ENCODE measurements at places on chromosomes 3 and 15.

GRCh38 chr3:22704571-22705354 is 498.4 kb upstream of the UBE2E2 start:
- DNase-seq, result no peak

DNA sequence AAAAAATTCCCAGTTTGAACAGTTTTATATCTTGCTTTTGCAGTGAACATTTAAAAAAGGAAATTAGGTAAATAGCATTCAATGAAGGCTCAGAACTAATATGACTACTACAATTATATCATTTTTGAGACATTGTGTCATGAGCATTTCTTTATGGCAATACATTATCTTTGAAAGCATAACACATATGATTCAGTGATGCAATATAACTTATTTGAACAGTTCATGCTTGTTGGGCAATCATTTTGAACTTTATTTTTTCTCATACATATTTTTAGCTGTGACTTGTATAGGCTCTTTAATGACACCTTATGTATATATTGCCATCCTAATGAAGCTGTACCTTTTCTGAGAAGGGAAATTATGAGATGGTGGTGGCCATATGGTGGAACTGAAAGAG is 828.6 kb upstream of the NR2F2 start:
- DNase-seq, result no peak

DNA sequence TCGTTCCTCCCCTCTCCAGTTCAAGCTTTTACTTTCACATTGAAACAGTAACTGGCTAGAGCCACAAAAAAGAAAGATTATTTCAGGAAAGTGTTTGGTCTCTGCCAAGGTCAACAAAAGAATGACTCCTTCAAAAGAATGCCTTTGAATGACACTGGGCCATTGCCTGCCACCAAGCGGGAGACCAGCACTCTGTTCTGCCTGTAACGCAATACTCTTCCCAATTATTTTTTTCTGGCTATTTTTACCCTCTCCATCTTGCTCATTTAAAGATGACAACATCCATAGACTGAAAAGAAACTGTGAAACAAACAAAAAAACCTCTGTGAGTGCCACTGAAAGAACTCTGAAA is 37.3 kb downstream of the EHHADH start:
- no peak for DNase-seq

DNA sequence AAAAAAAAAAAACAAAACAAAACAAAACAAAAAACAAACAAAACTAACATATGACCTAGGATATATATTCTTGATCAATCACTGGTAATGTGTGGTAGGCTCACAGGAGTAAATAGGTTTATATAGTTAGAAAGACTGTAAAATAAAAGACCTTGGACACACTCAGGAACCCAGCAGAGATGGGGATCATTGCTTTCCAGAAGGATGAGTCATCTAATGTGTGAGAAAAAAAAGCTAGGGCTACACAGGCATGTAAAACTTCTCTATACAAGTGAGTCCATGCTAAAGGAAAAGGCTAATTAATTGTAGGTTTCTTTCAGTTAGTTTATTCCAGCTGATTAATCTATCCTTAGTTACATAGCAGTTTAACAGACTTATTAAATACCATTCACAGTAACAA is 710.3 kb upstream of the ARPP21 start:
- no peak for DNase-seq

- DNase-seq, result no peak
These were observed 185.5 kb downstream of the MBNL1 start for GRCh38 chr3:152454076-152454875.

GRCh38 chr3:43243590-43244587 is 42.5 kb upstream of the SNRK start:
- no peak for DNase-seq

DNA sequence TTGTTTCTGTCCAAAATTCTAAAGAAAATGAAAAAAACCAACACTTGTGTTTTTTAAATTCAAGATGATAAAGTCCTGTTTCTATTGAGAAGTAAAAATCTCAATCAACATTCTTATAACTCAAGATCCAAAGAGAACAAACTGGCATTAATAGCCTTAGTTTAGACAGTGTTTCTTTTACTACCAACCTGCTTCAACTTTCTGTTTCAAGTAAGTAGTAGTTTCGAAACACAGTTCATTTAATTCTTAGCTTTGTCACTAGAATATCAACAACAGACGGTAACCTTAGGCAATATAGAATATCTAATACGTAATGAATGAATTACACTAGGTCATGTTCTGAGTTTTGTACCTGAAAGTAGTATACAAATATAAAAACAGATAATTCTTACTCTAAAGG is 23.7 kb downstream of the CIP2A start:
- no peak for DNase-seq

GRCh38 chr3:8724108-8724752 is 9.4 kb upstream of the CAV3 start:
- no peak for DNase-seq

- no peak for DNase-seq
These were observed 110.8 kb downstream of the ADCY5 start for GRCh38 chr3:123337948-123338619.

All from stimulated activated CD4-positive, alpha-beta T cell treated with anti-CD3 and anti-CD28 coated beads, Interleukin-4, amount 100 ng/mL, for 1 hour (primary cell).